ENCODE measurements at places on chromosomes 12 and 14.
A peak's percentile ranks its signal among the peaks of the same experiment; 100 is the strongest.

DNA sequence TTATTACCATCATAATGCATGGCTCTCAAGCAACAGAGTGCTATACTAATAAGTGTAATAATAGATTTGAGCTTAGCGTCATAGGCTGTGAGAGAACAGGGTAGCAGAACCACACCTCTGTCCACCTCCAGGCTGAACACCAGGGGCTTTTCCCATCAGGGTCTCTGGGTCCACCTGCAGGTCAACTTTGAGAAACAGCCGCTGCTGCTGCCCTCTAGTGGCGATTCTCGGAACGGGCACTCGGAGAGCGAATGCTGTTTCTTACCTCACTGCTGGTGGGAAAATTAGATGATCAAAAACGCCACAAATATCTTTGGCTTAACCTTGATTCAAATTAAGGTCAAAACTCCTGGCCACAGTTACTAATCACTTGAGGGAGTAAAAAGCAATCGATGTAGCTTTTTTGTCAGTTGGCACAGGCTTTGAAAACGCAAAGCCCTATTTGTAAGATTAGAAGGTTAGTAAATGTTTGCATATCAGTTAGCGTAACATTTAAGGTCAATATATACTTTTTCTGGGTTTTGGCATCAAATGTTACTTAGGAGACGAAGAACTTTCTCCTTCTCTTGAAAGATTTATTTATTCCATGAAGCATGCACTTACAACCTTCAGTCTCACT lies 127.9 kb upstream of the TMEM132D start:
- DNase-seq, result peak; percentile 23

GRCh38 chr14:78902010-78902623 lies 731.9 kb downstream of the NRXN3 start:
- DNase-seq, result no peak

DNA sequence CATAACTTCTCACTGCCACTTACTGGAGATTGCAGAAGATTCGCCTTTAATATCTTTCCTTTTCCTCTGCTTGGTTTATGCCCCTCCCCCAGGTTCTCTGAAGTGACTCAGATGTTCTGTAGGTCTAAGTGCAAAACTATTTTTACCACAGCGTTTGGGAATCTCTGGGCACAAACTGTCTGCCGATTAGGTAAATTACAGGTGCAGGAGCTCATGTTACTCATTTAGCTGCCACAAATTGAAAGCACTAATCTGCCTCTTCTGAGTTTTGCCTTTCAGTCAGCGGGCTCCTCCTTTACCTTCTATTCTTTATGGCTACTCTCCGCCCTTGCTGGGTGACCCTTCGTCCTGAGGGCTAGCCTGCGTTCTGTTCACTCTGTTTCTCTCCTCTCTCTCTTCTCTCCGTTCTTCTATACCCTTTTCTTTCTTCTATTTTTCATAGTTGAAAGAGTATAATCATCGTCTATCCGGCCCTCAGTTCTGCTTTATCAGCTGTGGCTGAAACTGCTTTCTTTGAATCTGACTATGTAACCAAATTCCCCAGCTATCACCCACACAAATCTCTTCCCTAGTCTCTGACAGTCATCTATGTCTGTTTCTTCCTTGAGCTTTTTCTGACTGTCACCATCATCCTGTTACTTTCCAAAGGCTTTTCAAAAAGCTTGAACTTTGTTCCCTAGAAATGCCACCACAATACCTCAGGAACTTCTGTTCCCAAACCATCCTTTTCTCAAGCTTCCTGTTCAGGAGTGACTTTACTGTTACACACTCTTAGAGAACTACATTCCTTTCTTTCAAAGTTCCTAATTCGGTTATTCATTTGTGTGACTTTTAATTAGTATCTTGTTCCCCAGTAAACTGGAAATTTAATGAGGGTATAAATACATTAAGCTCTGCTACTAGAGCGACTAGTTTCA lies 4.3 kb upstream of the MYF6 start:
- DNase-seq, result no peak

- no peak for DNase-seq
Observed at GRCh38 chr14:70897464-70897863, 9.8 kb upstream of the PCNX1 start.

GRCh38 chr12:31370531-31371255 lies 44.7 kb upstream of the SINHCAF start:
- no peak for DNase-seq

DNA sequence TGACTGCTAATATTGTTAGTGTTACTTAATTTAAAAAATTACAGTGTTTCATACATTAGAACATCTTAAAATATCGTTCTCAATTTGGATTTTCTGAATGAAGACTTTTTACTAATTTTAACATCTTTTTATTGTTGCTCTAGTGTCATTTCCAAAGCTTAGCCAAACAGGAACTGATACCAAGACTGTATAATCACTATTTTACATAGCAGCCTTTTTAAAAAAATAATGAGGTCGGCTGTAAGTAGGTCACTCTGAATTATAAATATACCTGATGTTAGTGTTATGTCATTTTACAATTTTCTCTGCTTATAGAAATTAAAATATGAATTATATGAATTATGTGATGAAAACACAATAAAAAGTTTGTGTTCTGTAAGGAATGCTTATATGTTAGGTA lies 321.5 kb downstream of the TMEM117 start:
- DNase-seq, result no peak

- DNase-seq, result no peak
Observed at GRCh38 chr12:2642896-2643425, 151.8 kb upstream of the FKBP4 start.

GRCh38 chr14:38959021-38959420 lies 144.0 kb downstream of the SEC23A start:
- DNase-seq, result no peak

- no peak for DNase-seq
Observed at GRCh38 chr12:44960856-44961255, 84.7 kb upstream of the NELL2 start.

- DNase-seq, result no peak
Observed at GRCh38 chr12:79983492-79983891, 48.6 kb upstream of the PPP1R12A start.

- no peak for DNase-seq
Observed at GRCh38 chr12:40474630-40475029, 217.6 kb upstream of the CNTN1 start.

DNA sequence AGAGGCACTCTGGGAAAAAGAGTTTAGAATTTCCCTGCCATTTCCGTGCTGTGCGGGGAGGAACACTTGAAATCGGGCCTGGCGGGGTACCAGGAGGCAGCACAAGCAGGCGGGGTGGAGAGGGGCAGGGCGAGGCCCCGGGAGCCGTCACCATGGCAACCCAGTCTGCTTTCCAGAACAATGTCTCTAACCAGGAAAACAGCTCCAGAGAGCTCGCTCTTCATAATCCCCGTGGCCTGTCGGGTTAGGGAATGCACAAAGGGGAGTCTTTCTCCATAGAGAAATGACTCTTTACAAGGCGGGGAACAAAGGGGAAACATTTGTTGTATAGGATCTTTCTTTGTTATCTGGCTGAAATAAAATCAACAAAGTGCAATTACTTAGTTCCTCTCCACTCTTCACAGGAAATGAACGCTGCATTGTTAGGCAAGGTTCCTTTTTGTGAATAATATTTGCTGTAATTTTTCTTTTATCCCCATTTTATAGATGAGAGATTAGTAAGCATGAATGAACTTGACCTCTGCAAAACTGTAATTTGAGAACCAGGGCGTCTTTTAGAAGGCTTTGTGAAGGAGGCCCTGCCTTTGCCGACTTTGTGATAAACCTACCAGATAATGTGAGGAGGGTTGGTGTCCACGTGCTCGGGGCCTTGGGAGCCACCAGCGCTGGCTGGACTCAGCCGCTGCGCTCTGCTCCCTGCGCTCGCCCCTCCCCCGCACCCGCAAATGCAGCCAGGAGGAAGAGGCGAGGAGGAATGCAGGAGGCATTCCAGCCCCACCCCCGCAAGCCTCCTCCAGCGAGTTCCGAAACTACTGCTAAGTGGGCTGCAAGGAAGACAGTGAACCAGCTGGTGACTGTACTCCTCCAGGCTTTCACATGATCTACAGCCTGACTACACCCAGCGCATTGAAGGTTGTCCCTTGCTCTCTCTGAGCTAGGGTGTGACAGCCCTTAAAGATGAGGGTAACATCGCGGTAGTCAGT lies 105.2 kb upstream of the ATF7IP start:
- no peak for DNase-seq

GRCh38 chr12:116189692-116190091 lies 87.8 kb downstream of the MED13L start:
- DNase-seq, result no peak

DNA sequence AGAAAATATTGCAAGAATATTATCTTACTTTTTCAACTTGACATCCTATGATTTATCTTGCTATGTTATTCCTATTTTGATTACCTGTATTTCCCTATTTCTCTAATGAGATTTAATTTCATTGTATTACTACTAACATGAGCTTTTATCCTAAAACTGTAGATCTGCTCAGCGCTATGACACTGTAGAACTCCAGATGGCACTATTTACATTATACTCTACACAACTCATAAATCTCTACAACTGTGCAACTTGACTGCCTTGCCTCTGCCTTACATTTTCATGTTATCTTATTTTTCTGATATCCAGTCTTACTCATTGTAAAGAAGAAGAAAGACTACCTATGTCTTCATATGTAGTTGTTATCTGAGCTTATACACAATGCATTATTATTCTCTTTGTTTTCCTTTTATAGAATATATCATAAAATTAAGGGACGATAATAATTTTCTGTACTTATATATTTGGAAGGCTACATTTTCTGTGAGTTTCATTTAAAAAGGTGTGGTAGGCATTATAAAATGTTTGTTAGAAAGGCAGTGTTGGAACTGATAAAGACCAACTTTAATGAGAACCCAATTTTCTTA lies 24.1 kb downstream of the NUP37 start:
- DNase-seq, result no peak

GRCh38 chr14:101228949-101229541 lies 325.5 kb upstream of the RTL1 start:
- peak; percentile 3 for DNase-seq

GRCh38 chr12:45827974-45828373 lies 98.5 kb downstream of the ARID2 start:
- DNase-seq, result no peak

- no peak for DNase-seq
Observed at GRCh38 chr14:44309331-44309730, 197.8 kb downstream of the FSCB start.

DNA sequence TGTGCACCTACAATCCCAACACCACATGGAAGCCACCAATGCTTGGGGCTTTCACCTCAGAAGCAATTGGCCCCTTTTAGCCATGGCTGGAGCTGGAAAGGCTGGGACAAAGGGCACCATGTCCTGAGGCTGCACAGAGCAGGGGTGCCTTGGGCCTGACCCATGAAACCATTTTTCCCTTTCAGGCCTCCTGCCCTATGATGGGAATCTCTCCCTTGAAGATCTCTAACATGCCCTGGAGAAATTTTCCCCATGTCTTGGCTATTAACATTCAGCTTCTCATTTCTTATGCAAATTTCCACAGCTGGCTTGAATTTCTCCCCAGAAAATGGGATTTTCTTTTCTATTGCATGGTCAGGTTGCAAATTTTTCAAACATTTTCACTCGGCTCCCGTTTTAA lies 823.6 kb downstream of the GALC start:
- DNase-seq, result no peak

DNA sequence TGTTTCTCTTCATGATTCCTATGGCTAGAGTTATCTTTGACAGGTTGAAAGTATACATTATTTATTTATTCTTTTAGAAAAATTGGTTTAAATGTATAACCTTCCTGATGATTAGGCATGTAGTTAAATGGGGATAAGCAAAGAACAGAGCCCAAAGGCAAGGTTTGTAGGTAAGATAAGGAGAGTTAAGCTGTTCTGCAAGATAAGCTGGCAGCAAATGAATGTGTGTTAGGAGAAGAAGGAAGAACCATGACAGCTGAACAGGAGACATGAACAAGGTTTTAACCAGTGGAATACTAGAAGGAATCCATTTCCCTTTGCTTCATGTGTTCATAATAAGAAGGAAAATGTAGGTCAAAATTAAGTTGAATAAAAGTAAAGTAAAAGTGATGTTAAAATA lies 1330.1 kb upstream of the USP15 start:
- DNase-seq, result no peak

DNA sequence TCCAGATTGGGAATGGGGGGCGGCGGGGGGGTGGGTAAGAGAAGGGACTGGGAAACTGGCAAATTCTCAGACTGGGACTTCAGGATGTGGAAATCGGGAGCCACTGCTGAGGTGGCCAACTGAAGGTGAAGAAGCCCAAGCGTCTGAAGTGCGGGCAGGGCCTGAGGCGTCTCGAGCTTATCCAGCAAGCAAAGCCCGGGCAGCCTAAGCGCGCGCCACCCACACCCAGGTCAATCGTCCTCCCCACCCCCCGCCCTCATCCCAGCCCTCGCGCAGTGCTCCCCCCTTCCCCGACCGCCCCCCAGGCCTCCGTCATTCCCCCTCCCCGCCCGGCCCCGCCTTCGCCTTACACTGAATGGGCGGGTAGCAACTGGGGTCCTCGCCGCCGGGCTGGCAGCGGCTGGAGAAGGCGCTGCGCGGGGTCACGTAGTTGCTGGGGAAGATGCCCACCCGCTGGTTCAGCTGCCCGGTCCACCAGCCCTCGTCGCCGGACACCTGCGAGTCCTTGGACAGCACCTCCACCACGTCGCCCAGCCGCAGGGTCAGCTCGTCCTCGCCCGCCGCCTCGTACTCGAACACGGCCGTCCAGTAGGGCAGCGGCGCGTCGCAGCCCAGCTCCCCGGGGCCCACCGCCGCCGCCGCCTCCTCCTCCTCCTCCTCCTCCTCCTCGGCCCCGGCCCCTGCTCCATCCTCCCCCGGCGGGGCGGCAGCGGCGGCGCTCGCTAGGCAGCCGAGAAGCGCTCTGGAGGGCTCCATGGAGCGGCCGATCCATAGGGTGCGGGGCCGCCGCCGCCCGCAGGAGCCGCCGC lies 693 bp downstream of the MAP3K9 start:
- no peak for DNase-seq
